ENCODE measurements at places on chromosomes 7 and 10.

GRCh38 chr10:93110472-93111146, 36.9 kb downstream of the CYP26A1 start:
- DNase-seq: no peak

DNA sequence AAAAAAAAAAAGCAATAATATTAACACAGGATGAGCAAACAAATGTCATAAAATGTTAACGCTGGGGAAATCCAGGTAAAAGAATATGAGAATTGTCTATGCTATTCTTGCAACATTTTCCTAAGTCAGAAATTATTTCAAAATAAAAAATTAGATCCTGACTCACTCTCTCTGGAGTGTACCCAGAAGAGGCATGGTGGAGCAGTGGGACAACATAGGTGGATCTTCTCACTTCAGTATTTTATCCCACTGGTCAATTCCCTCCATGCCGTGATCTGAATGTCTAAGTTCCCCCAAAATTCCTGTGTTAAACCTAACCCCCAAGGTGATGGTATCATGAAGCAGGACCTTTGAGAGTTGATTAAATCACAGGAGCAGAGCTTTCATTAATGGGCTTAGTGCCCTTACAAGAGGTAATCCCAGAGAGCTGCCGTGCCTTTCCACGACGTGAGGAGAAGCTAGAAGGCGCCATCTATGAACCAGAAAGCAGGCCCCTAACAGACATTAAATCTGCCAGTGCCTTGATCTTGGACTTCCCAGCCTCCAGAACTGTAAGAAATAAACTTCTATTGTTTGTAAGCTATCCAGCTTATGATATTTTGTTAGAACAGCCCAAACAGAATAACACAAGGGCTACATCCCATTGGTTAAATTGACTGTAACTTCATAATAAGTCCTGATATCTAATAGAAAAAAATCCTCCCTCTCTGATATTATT, 35.2 kb downstream of the USP6NL start:
- DNase-seq: no peak

DNA sequence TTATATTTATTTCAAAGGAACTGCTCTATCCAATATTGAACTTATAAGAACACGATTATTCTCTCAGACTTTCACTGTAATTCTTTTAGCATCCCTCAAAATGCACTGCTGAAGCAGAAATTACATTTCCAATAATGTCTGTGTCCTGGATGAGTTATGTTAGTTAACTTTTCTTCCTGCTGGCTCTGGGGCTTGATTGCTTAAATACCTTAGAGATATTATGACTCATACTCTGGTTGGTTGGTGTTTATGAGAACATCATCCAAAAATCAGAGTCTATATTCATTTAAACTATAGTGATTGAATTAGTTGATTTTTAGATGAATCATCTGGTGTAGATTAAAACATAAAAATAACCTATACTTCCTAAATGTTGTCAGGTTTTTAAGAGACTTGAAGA, 246.3 kb upstream of the VWC2 start:
- no peak for DNase-seq

GRCh38 chr7:135349746-135350145, 116.1 kb downstream of the STRA8 start:
- DNase-seq: no peak

- no peak for DNase-seq
Measured at GRCh38 chr7:148849393-148850098, 34.5 kb downstream of the EZH2 start.

DNA sequence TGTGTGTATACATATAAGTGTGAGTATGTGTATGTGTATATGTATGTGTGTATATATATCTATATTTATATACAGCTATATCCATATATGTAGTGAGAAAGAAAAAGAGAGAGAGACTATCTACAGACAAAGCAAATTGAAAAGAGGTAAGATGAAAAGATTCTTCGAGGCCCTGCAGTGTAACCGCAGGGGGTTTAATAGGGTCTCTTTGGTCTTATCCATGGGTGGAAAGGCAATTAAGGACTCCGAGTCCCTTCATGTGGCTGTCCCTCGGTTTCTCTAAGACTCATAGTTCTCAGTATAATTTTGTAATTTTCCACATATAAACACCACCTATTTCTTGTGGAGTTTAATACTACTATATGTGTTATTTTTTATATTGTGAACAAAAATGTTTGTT, 50.6 kb upstream of the JAZF1 start:
- no peak for DNase-seq

- DNase-seq: no peak
Measured at GRCh38 chr7:12239806-12240205, 28.7 kb downstream of the TMEM106B start.

DNA sequence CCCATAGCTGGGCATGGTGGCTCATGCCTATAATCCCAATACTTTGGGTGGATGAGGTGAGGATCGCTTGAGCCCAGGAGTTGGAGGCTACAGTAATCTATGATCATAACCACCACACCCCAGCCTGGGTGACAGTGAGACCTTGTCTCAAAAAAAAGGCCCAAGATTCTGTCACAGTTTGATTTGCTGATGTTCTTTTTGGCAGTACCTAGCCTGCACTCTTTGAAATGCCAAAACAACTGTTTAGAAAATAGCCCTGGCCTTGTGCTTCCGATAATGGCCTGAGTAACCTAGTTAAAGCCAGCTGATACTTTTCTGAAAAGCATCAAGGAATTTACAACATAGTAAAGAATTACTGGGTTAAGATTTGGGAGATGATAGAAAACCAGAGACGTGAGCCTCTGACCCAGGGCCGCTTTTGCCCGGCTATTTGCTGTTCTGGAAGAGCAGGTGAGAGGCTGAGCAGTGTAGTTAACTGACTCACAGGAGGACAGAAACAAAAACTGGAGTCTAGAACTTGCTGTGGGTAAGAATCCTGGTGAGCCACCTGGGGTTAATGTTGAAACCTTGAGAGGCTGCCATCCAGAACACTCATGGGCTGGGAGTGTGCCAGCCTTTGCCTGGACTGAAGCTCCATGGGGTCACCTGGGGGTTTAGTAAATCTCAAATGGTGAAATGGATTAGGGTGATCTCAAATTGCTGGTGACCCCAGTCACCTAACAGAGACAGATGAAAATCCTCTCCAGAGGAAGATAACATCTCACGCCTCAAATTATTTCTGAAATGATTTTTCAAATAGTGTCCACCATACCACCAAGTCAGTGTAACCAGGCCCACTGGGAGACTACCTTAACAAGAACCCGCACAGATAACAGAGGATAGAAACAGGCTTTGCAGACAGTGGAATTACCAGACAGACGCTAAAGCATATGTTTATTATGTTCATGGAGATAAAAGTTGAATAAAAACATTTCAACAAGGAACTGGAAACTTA, 51.8 kb downstream of the GALNT11 start:
- DNase-seq: peak; percentile 36

Data from upper lobe of left lung (tissue), 6 donors.